WTC11 (cell line): ENCODE measurements at places on chromosomes 5 and 9.

- no peak for DNase-seq
Observed at GRCh38 chr9:5518937-5519319, 8.6 kb downstream of the PDCD1LG2 start.

GRCh38 chr9:33731142-33731541 lies 64.2 kb upstream of the PRSS3 start:
- DNase-seq: no peak

DNA sequence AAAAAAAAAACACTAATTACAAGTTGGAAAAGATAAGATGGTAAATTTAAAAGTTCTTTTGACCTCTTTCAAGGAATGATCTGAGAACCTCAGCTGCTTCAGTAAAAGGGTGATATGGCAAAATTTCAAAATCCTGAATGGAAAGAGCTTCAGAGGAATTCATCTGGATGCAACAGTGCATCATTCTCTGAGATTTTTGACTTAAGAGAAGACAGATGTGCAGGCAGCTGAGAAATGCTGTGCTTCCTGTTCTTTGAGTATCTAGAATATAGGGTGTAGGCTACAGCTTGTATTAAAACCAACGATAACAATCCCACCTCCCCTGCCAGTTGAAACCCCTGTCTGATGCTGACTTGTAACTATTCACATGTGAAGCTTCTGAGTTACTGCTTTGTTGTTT lies 6.2 kb downstream of the FRMPD1 start:
- DNase-seq: no peak

GRCh38 chr5:168328814-168329213 lies 37.4 kb downstream of the WWC1 start:
- peak; percentile 70 for DNase-seq

DNA sequence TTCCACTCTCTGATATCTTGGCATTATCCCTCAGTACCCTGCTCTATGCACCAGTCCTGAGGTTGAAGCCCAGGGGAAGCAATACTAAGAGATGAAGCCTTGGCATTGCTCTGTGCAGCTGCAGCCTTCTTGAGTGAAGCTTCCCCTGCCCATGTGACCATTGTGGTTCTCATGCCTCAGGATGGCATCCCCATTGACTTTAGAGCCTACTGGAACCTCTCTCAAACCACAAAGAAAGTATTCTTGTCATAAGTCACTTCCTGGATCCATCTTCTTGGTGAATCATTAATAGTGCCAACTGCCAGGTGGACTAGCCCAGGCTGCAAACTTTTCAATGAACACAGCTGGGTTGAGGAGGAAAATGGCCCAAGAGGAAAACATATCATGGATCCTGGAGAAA lies 283.9 kb upstream of the RFX3 start:
- no peak for DNase-seq

GRCh38 chr5:176624938-176625337 lies 5.4 kb downstream of the SNCB start:
- DNase-seq: no peak

GRCh38 chr9:38195737-38196161 lies 126.7 kb upstream of the SHB start:
- no peak for DNase-seq

GRCh38 chr5:60362158-60362557 lies 337.8 kb downstream of the DEPDC1B start:
- DNase-seq: no peak
